ENCODE measurements at places on chromosomes 5 and 9.

- DNase-seq, result no peak
Measured at GRCh38 chr5:34498572-34498971, 157.6 kb upstream of the RAI14 start.

DNA sequence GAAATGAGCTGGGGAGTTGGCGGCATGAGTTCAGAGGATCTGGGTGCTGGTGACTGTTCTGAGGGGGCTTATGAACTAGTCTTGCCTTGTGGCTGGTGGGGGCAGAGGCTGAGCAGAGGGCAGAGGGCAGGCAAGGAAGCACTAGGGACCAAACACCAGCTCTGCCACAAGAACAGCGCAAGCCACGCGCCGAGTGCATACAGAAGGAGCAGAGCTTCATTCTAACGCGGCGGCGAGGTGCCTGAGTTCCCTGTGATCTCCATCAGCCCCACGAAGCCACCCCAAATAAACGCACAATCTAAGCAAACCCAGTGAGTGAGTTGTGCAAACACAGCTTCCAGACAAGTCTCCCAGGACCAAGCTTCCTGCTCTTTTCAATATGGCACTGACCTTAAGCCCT lies 110.6 kb upstream of the ALDH1B1 start:
- no peak for DNase-seq

- no peak for DNase-seq
Measured at GRCh38 chr5:18375641-18376040, 741.4 kb downstream of the TAF11L14 start.

GRCh38 chr5:36478646-36479317 lies 127.6 kb upstream of the SLC1A3 start:
- DNase-seq, result no peak

DNA sequence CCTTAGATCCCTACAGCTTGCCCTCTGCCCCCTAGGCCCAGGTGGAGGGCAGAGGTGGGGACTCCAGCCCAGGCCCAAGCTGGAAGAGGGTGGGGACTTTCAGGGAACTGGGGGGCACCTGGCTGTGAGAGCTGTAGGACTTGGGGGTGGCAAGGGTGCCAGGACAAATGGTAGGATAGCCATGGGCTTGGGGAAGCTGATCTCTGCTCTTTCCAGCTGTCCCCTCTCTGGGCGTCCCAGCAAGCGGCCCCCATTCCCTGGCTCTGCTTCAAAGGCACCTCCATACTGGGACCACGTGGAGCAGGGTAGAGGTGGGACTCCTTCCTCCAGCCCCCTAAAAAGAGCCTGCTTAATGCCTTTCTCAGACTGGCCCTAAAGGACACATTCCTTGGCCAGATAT lies 385 bp downstream of the LTC4S start:
- no peak for DNase-seq
